Astrocyte of the spinal cord (primary cell): ENCODE measurements at places on chromosomes 16 and 17.

GRCh38 chr16:55297910-55298479, 26.0 kb upstream of the IRX6 start:
- DNase-seq = peak; percentile 0

- DNase-seq = no peak
These were observed 29.7 kb upstream of the PEMT start for GRCh38 chr17:17621254-17621653.

DNA sequence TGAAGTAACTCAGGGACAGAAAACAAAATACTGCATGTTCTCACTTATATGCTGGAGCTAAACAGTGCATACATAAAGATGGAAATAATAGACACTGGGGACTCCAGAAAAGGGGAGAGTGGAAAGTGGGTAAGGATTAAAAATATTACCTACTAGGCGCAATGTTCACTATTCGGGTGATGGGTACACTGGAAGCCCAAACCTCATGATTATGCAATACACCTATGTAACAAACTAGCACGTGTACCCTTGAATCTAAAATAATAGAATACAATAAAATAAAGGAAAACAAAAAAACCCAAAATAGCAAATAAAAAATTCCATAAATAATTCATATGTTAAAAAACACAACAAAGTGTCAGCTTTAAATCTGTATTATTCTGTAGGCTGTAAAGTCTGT, 56.9 kb downstream of the MAP2K6 start:
- no peak for DNase-seq

GRCh38 chr17:8713315-8713714, 31.3 kb downstream of the CCDC42 start:
- no peak for DNase-seq

- no peak for DNase-seq
These were observed 24.7 kb downstream of the AXIN2 start for GRCh38 chr17:65536573-65537342.

DNA sequence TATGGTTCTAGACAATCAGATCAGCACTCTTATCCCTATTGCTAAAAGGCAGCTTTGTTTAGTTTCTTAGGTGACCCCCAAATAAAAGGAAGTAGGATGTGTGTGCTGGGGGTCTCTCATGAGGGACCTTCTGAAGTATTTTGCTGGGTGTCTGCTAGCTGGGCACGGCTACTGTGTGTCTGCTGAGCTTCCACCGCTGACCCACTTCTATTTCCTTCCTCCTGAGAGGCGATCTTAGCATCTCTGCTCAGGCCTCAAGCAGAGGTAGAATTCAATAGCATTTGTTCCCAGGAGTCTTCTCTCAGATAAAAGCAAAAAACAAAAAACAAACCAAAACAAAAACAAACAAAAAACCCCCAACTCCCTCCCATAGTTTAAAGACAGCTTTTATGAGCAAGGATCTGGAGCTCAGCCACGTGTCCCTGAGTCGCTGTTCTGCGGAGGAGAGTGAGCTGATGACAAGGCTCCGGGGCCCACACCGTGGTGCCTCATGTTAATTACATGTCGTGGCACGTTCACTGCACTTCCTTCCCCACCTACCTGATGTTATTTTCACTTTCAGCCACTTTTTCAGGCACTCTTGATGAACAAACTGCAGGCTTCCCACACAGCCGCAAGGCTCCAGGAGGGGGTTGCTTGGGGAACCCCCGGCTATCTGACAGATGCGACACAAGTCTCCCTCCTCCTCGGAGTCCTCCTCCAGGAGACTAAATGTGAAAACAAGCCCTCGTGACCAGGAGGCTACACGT, 83.5 kb downstream of the MARCHF10 start:
- DNase-seq = no peak

GRCh38 chr17:75505152-75505409, 10.3 kb downstream of the CASKIN2 start:
- DNase-seq = no peak

DNA sequence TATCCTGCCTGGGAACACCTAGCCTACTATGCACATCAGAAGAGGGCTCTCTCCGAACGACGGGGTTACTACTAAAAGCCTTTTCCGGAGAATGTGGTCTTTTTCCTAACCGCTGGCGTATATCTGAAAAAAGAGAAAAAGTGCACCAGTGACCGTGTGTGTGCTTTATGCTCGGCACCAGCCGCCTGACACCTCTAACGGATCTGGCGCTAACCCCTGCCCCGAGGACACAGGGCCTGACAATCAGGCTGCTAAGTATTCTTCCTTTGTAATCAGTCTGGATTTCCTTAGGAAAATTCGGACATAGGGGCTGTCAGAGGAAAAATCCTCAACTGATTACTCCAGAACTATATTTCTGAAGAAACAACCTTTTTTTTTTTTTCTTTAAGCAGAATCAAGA, 13.4 kb upstream of the ITGAE start:
- no peak for DNase-seq

DNA sequence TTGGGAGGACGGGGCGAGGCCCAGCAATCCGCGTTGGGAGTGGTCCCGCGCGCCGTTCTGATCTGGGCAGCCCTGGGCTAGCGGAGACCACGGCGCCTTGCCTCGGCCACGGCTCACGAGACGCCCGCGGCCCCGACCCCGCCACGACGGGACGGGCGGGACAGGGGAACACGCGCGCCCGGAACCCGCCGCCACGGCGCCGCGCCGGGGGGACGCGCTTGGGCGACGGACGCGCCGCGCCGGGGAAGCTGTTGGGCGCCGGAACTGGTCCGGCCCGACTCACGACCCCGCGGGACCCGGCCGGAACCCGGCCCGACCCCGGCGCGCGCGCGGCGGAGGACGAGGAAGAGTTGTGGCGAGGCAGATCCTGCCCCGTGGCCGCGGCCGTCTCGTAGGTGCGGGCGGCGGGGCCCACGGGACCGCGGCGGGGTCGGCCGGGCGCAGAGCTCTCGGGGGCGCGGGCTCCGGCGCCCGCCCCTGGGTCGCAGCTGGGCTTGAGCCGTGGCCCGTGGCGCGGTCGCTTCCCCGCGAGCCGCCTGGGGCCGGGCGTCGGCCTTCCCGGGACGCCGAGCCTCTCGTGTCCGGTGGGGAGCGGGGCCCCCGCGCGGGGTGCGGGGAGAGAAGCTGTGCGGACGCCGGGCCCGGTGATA, at the start of gene ACSF3:
Gene ACSF3, plus strand, starts transcription at position 251 of the 650 bp plus-strand sequence. CDS start 6,830 bp downstream, outside the sequence.
- DNase-seq = peak; percentile 16

GRCh38 chr16:3728424-3729160, 11.3 kb upstream of the TRAP1 start:
- no peak for DNase-seq

- DNase-seq = no peak
These were observed 80.3 kb upstream of the CES5A start for GRCh38 chr16:55955424-55955823.

- DNase-seq = no peak
These were observed 1.2 kb downstream of the CYBC1 start for GRCh38 chr17:82449131-82449882.

DNA sequence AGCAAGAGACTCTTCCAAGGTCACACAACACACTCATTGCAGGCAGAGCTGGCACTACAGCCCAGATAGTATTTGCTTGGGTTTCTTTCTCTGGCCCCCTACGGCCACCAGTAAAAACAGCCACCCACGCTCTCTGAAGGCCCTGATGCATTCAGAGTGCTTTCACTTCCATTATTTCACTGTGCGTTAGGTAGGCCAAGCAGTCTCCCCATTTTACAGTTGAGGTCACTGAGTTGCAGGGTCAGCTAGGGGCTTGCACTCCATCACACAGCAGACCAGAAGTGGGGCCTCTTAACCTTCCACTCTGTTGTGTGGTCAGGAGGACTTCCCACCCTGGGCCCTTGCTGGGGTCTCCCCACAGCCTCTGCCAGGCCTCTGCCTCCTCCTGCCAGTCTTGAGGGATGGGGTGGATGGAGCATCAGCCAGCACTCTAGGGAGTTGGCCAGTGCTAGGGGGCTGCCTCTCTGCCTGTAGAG, 2.5 kb downstream of the TBX21 start:
- no peak for DNase-seq

- no peak for DNase-seq
These were observed 121.9 kb upstream of the CDH13 start for GRCh38 chr16:82504836-82505235.

- DNase-seq = no peak
These were observed 44.4 kb downstream of the BANP start for GRCh38 chr16:87995644-87996043.

GRCh38 chr16:11183035-11183812, 72.8 kb downstream of the SOCS1 start:
- no peak for DNase-seq

DNA sequence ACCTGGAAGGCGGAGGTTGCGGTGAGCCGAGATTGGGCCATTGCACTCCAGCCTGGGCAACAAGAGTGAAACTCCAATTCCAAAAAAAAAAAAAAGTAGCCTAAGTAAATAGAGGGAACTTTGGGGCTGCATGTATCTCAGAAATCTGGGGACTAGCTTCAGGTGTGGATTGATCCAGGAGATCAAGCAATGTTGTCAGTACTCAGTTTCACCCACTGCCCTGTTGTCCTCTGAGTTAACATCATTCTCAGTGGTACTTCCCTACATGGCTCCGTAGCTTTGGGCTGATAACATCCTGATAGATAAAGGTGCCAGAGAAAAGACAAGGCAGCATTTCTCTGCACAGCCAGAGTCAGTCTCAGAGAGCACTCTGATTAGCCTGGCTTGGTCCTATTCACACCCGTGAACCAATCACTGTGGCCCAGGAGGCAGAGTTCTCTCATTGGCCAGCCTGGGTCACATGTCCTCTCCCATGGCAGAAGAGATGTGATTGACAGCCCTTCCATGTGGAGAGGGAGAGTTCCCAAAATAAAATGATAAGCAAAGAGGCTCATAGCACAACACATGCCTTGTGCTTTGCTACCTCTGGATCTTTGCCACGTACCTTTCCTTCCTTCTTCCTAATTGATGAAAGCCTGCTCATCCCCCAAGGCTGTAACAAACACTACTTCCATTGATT, 99.6 kb downstream of the ABCC1 start:
- no peak for DNase-seq

GRCh38 chr16:1188432-1189189, 35.7 kb downstream of the CACNA1H start:
- DNase-seq = no peak

GRCh38 chr16:89330177-89330856, 112.8 kb downstream of the ZNF778 start:
- DNase-seq = peak; percentile 69

GRCh38 chr16:17304106-17304490, 166.7 kb downstream of the XYLT1 start:
- DNase-seq = no peak

- no peak for DNase-seq
These were observed 54.0 kb upstream of the GNAO1 start for GRCh38 chr16:56137269-56137668.

DNA sequence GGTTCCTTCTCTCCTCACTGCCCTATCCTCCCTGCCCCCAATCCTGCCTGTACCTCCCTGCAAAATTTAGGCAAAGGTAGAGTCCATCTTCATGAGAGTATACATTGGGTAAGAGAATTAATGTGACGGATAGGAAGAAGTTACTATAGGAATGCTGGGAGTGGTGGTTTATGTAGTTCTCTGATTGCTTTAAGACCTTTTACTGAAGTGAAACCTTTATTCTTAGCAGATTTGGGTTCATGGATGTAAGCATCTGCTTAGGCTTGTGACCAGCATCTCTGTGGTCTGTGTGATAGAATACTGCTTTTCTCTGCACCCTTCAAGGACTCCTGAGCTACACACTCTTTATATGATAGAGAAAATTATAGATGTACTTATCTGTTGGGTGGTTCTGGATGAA, 127.3 kb downstream of the PRKCA start:
- DNase-seq = no peak

DNA sequence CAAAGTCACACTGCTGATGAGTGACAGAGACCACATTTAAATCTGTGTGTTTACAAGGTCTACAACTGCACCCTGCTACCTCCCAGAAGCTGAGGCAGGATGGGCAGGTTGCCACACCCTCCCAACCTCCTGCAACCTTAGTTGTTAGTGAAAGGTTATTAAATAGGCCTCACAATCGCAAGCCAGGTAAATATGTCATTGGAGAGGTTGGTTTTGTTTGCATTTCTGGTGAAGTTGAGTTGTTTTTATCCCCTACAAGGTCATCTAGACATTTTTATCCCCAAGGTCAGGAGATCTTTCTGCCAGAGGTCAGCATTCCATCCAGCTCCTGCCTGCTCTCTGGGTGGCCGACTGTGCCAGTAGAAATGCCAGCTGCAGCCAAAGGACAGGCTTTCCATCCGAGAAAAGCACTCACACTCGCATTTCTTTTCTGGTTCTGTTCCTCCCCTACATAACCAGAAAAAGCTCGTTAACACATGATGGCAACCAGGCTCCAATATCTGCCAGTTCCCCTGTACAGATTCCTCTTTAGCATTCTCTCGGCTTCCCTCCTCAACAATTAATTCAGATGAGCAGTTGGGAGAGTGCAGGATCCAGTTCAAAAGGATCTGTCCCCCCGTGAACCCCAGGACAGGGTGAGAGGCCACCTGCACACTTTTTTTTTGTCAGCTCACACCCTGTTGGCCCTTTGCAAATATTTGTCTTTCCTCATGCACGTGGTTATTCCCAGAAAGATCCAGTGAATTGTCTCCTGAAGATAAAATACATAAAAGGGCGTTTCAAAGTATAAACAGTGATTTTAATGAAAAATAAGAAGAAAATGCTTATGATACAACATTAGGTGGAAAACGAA, 562.8 kb downstream of the MAF start:
- no peak for DNase-seq

DNA sequence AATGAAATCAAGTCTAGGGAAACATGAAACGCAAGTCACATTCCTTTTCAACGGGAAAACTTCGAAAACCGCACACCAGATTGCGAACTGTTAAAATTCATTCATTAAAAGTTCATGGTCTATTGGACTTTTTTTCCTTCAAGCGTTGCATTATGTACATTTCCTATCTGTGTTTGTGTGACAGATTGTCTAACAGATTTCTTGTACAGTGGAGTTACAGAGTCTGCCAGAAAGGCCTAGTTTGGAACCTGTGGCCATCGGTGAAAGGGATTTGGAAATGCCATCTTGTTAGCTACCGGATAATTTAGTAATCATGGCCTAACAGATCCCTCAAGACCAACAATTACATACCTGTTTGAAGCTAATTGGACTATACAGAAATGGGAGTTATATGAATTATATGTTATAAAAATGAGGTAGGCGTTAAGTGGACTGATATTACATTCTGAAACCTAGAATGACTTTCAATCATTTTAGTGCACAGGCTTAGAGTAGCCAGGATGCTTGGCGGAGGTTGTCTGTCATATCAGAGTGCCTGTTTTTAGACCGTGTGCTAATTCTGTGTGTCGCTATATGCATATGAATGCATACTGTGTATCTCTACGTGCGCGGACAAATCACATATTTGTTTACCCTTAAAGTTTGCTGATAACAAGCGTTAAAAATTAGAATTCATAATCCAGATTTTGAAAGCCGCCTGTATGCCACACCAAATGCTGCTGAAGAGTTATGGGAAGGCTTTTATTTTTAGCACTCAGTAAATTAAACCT, 885.4 kb upstream of the RBFOX1 start:
- no peak for DNase-seq

GRCh38 chr16:86885139-86885538, 306.8 kb downstream of the FOXL1 start:
- no peak for DNase-seq

DNA sequence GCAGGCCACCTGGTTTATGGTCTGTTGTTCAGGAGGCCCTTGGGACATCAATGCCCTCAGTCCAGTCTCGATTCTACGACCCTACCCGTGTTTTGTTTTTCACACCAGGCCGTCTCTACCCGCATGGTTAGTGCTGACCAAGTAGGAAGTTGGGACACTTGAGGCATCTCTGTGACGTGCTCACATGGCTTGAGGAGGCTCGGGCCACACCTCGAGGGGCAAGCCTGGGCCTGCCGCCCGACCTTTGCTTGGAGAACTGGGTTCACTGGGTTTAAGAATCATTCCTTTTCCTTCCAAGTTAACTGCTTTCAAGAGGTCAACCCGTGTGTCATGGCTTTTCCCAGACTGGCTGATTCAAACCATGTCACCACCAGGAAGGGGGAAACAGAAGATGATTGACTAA, 86.8 kb downstream of the CMIP start:
- DNase-seq = no peak
